Mammary epithelial cell (primary cell): ENCODE measurements at places on chromosomes 12 and 14. TPM values are rescaled to one million over a fixed set of nuclear protein-coding genes. Genes with fewer than 3 reads are reported as not detected.

Gene SLC6A15
- 26.7 TPM for total RNA-seq

Gene PYGL
- total RNA-seq, result 146 TPM

Gene ZBTB39
- total RNA-seq, result 8.0 TPM

Gene CLEC4C
- not detected for total RNA-seq

Gene MDM1
- 10.0 TPM for total RNA-seq

Gene KRT85
- total RNA-seq, result not detected

Gene CHD8
- total RNA-seq, result 66.5 and 76.0 TPM in 2 replicates

Gene GLI1
- total RNA-seq, result 1.4 and 2.5 TPM in 2 replicates

Gene LYZ
- total RNA-seq, result not detected in 2 replicates

Gene PLEKHD1
- total RNA-seq, result not detected

Gene KERA
- total RNA-seq, result not detected in 2 replicates

Gene GSC
- not detected in 2 replicates for total RNA-seq

Gene CHGA
- 0.33 TPM for total RNA-seq

Gene KRT82
- total RNA-seq, result not detected in 2 replicates

Gene SMIM41
- total RNA-seq, result 0.17 TPM

Gene MUCL1
- total RNA-seq, result not detected in 2 replicates

Gene RNF212B
- total RNA-seq, result not detected in 2 replicates

Gene TBK1
- 19.9 and 20.7 TPM in 2 replicates for total RNA-seq

Gene FGD4
- total RNA-seq, result 35.3 TPM

Gene KRT73
- total RNA-seq, result not detected in 2 replicates

Gene TAC3
- not detected in 2 replicates for total RNA-seq

Gene CFAP251
- 18.7 TPM for total RNA-seq

Gene FGD6
- 55.6 and 57.0 TPM in 2 replicates for total RNA-seq

Gene OTOGL
- total RNA-seq, result 0.17 TPM

Gene NOXRED1
- 0.33 and 1.2 TPM in 2 replicates for total RNA-seq

Gene SLC38A6
- 10.2 and 15.2 TPM in 2 replicates for total RNA-seq

Gene CACNA2D4
- not detected in 2 replicates for total RNA-seq

Gene CABP1
- 0.26 and 0.45 TPM in 2 replicates for total RNA-seq

Gene KNTC1
- total RNA-seq, result 13.6 and 32.9 TPM in 2 replicates

Gene ETFRF1
- 14.4 and 17.3 TPM in 2 replicates for total RNA-seq

Gene SLC39A5
- not detected for total RNA-seq

Gene ADAM21
- 1.2 TPM for total RNA-seq

Gene MIS18BP1
- total RNA-seq, result 13.8 and 25.8 TPM in 2 replicates

Gene CCT2
- 208 TPM for total RNA-seq

Gene PPP1R1A
- total RNA-seq, result not detected

Gene COX8C
- not detected in 2 replicates for total RNA-seq

Gene DUSP16
- total RNA-seq, result 11.2 TPM

Gene PIWIL1
- not detected in 2 replicates for total RNA-seq

Gene ZFHX2
- total RNA-seq, result 0.83 and 1.7 TPM in 2 replicates

Gene ERO1A
- 111 and 160 TPM in 2 replicates for total RNA-seq

Gene SIX4
- 13.2 and 14.2 TPM in 2 replicates for total RNA-seq

Gene GLIPR1L2
- 0.29 and 0.80 TPM in 2 replicates for total RNA-seq

Gene OASL
- 0.40 and 0.66 TPM in 2 replicates for total RNA-seq

Gene LHX5
- 0.67 TPM for total RNA-seq

Gene HEATR5A
- total RNA-seq, result 37.5 TPM

Gene RASAL1
- total RNA-seq, result 4.0 TPM

Gene CCDC85C
- total RNA-seq, result 8.3 TPM

Gene SLC48A1
- total RNA-seq, result 22.0 TPM
